ENCODE measurements at places on chromosomes 16 and 17.

DNA sequence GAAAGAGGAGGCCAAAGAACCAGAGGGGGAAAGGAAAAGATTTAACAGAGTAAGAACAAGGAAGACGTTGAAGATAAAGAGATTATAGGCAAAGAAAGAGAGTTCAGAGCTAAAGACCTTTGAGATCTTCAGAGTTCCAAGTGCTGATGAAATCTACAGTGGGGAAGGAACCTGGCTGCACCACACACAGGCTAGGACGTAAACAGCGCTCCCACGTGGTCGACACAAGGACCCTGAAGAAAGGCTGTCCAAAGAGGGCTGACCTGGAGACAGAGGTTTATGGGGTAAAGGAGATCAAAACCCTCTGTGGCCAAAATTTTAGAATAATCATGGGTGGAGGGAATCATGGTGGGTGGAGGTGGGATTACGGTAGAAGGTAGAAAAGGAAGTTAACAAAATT is 121.6 kb downstream of the PMP22 start:
- no peak for DNase-seq

DNA sequence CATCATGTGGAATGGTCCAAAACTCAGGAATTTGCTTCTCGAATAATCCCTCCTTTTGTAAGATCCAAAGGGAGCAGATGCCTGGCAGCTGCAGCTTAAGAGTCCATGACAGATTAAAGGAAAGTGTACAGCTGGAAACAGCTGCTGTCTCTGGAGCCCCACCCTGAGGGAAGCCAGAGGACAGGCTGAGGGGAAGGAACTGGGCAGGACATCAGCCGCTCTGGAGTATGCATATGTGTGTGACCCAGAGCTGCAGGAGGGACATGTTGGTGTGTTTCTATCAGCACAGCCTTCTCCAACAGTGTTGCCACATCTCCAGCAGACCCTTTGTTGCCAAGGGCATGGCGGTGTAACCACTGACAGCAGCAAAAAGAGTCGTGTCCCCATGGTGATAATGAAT is 46.2 kb downstream of the CYB561 start:
- peak; percentile 67 for DNase-seq

- no peak for DNase-seq
These were observed 227.3 kb downstream of the HAPSTR1 start for GRCh38 chr16:9318764-9319163.

- no peak for DNase-seq
These were observed 42.0 kb upstream of the RPL38 start for GRCh38 chr17:74161503-74161875.

GRCh38 chr17:58614859-58615459 is 76.9 kb downstream of the TEX14 start:
- DNase-seq, result no peak

Measured in GM03348 (cell line).